ENCODE measurements at places on chromosomes 3 and 15. TPM values are rescaled to one million over a fixed set of nuclear protein-coding genes. Genes with fewer than 3 reads are reported as not detected.
A peak's percentile ranks its signal among the peaks of the same experiment; 100 is the strongest.

DNA sequence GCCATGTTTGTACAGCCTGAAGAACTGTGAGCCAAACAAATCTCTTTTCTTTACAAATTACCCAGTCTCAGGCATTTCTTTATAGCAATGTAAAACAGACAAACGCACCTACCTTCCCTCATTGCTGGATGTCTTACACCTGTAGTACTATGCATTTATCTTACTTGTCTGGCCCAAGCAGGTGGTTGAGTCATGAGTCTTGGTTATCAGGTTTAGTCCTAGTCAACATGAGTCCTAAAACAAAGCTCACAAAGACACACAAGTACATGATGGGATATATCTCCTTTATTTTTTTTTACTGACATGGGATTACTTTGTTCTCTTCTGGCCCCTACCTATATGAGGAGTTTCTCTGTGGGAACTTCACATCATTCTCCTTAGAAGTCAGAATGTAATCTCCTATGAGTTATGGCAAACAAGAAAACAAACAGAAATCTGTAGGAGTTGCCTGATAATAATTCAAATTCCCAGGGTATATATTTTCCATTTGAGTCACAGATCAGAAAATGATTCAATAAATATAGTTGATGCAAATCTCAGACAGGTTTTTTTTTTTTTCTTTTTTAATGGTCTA lies 33.6 kb upstream of the PLSCR2 start:
- DNase-seq, result no peak

DNA sequence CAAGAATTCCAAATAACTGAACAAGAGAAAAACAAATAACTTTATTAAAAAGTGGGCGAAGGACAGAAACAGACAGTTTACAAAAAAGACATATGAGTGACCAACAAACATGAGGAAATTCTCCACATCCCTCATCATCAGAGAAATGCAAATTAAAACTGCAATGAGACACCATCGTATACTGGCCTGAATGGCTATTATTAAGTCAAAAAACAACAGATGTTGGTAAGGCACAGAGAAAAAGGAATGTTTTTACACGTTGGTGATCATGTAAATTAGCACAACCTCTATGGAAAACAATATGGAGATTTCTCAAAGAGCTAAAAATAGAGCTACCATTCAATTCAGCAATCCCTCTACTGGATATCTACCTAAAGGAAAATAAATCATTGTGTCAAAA lies 1260.4 kb upstream of the ALCAM start:
- DNase-seq, result no peak

- peak; percentile 4 for DNase-seq
Measured at GRCh38 chr3:193605876-193606275, 12.9 kb downstream of the OPA1 start.

- DNase-seq, result no peak
Measured at GRCh38 chr3:17356585-17356984, 385.8 kb downstream of the TBC1D5 start.

- no peak for DNase-seq
Measured at GRCh38 chr15:70643106-70643782, 120.1 kb downstream of the UACA start.

DNA sequence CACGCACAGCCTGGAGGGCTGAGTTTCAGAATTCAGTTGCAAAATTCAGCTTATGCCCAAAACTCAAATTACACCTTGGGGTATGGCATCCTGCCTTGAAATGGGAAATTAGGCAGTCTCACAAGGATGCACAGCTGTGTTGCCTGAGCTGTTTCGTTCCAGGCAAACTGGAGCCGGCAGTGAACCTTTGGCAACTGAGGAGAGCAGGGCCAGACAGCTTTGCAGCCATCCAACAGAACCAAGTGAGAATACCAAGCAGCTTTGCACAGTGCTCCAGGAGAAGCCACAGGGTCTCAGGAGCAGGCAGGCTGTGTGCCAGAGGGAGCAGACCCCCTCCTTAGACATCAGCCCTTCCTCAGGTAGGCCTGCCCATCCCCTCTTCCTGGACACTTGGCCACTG lies 32.5 kb upstream of the BFSP2 start:
- DNase-seq, result no peak

DNA sequence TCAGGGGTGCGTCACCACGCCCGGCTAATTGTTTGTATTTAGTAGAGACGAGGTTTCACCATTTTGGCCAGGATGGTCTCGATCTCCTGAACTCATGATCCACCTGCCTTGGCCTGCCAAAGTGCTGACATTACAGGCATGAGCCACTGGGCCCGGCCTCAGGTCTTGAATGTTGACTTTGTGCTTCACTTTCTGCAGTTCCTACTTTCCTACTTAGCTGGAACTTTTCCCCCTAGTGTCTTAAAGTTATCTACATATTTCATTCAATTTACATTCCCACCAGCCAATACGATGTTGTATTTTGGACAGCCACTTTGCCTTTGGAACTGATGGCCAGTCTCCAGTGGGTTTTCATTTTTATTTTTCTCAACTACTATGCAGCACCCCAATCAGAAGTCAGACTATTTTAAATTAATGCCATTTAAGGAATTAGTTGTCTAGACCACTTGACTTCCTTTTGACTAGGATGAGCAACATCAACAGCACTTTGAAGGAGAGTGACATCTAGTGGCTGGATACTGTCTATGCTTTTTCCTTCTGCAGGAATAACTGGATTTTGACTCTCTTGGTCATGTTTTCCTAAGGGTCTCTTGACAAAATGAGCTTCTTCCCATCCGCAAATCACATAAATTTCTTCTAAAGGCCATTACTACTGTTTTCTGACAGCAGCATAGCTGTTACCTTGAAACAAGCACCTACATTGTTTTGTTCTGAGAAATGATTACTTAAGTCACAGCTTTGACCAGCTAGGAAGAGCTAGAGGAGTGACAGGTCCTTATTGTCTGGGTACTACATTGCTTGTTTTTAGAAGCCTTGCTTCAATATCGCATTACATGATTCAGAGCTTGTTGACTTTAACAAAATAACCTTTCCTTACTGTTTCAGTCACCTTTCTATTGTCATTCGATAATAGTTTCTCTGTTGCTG lies 140.2 kb downstream of the ITPR1 start:
- peak; percentile 61 for DNase-seq

DNA sequence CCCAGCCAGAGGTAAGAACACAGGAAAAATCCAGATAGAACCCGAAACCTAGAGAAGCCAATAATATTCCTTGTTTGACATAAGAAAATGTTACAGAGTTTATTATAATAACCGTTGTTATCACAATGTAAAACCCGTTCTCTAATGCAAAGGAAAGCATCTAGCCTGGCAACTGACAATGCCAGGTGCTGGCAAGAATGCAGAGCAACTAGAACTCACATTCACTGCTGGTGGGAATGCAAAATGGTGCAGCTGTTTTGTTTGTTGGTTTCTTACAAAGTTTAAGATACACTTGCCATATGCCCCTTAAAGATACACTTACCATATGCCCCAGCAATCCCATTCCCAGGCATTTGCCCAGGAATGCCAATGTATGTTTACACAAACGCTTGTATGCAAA lies 23.4 kb downstream of the VPS39 start:
- DNase-seq, result no peak

DNA sequence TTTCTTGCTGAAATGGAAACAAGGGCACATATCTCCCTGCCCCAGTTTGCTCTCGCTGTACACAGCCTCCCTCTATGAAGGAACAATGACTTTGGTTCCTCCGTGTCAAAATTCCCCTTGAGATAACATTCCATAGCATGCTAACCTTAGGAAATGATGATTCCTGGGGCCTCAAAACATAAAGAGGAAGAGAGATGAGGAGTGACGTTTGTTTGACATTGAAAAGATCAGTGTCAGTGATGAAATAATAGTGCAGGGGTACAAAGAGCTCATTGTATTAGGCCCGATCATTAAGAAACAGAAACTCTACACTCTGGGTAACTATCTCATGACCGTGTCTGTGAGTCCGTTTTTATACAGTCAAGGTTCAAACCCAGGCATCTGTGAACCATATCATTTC lies 55.2 kb downstream of the ARNT2 start:
- DNase-seq, result no peak

DNA sequence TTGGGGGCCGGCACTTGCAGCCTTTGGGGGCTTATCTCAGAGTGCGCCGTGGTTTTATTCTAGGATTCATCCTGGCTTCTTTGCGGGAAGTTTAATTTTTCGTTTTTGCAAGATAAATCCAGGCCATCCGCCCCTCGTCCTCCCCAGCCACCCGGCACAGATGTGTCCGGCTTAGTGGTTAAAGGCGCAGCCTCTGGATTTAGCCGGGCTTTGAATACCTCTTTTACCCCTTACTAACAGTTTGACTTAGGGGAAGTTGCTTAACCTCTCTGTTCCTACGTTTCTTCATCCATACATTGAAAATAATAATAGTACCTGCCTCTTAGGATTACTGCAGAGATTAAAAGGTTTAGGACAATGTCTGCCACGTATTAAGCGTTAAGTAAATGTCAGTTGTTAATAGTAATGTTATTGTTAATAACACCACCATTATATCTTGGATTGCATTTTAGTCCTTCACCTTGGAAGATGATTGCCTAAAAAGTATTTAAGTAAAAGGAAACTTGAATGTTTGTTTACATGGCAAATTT lies 714 bp downstream of the ECT2 start:
- DNase-seq, result no peak

Gene RBM5
- 247 TPM for polyA plus RNA-seq

Gene CEP70
- polyA plus RNA-seq, result not detected

Data from muscle of arm (tissue), 14 donors.